ENCODE measurements at places on chromosomes 13 and 19. TPM values are rescaled to one million over a fixed set of nuclear protein-coding genes. Genes with fewer than 3 reads are reported as not detected.

The CLDN10 gene
- not detected for polyA plus RNA-seq

The ZNF549 gene
- polyA plus RNA-seq = 5.8 TPM

The ERCC2 gene
- polyA plus RNA-seq = 69.4 TPM

The MYPOP gene
- 1.6 TPM for polyA plus RNA-seq

The ANGPTL8 gene
- polyA plus RNA-seq = not detected

The FLT1 gene
- 2.4 TPM for polyA plus RNA-seq

The B3GNT3 gene
- not detected for polyA plus RNA-seq

The ETV2 gene
- 0.33 TPM for polyA plus RNA-seq

The C13orf46 gene
- 0.51 TPM for polyA plus RNA-seq

- no peak for DNase-seq
These were observed 4.4 kb downstream of the TNFRSF19 start for GRCh38 chr13:23574421-23575145.

DNA sequence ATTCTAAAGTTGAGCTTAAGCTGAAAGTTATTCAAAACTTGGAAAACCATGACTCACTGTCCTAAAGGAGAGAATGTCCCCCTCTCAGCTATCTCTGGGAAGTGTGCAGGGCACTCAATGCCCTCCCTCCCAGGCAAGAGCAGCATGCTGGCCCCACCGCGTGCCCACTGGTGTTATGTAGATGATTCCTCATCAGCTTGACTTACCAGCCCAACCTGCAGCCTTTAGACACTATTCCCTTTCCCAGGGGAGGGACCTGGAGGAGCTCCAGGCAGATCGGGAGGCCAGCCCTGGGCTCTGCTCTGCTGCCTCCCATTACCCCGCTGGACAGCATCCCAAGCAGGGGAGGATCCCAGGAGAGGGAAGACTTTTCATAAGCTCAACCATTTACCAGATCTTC lies 124.6 kb downstream of the FGF14 start:
- no peak for DNase-seq

DNA sequence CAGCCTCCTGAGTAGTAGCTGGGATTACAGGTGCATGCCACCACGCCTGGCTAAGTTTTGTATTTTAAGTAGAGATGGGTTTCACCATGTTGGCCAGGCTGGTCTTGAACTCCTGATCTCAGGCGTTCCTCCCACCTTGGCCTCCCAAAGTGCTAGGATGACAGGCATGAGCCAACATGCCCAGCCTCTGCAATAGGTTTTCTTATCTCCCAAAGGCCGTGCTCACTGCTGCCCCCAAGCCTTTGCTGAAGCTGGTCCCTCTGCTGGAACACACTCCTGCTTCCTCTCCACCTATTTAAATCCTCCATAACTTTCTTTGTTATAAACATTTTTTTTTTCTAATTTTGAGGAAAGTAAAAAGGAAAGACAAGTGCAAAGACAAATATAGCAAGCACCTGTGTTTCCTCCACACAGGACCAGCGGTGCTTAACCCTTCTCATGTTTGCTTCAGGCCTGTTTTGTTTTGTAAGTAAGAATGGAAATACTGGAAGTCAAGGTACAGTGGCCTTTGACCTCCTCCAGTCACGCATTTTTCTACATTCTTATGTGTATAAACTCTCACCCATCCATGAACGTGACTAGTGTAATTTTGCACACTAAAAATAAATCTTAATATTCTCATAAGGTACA lies 14.5 kb upstream of the TNFAIP8L1 start:
- no peak for DNase-seq

DNA sequence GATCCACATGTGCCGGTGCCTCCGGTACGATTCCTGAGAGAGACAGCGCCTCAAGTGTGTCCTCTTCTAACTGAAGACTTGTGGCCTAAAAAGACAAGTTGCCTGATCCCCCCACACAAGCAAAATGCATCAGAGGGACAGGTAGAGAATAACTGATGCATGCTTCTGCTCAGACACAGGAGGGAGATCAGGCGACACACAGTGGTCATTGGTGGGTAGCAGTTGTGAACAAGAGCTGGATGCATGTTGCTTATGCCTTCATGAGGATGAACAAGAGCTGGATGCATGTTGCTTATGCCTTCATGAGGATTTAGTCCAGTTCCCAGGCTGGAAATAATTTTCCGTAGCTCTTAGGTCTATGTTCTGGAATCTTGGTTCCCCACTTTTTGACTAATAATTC lies 505.6 kb downstream of the MYO16 start:
- no peak for DNase-seq

- DNase-seq = no peak
These were observed 14.6 kb downstream of the AKT2 start for GRCh38 chr19:40270362-40271089.

DNA sequence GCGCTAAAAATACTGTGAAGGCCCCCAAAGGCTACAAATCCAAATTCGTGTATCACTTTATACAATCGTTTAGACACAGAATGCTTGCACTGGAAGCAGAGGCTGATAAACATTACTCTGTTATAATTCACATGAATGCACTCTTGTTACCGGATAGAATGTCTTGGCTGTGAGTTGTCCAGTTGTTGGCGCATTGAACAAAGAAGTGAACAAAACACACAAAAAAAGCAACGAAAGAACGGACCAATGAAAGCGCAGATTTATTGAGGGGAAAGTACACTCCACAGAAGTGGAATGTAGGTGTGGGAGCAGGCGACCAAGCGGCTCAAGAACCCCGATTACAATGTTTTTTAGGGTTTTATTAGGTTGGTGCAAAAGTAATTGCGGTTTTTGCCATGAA lies 529 bp upstream of the ZNF418 start:
- DNase-seq = no peak

DNA sequence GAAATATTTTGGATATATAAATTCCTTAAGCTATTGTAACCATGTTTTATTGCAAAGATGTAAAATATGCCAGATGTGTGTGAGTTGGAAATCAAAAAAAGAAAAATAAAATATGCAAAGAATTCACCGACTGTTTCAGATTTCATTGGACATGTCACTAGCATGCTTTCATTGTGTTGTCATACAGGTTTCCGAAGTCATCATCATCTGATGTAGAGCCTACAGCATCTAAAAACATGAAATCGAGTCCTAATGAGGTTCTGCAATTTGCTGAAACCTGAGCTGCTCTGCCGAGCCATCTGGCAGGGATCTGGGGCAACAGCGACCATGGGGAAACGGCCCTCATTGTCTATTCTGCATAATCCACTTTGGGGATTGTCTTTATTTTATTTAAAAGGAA lies 196.1 kb upstream of the MAB21L1 start:
- DNase-seq = no peak

GRCh38 chr13:24709186-24709913 lies 29.1 kb downstream of the ATP12A start:
- DNase-seq = no peak

- no peak for DNase-seq
These were observed 1.2 kb downstream of the F2RL3 start for GRCh38 chr19:16889883-16890460.

- no peak for DNase-seq
These were observed 1.7 kb downstream of the PROSER1 start for GRCh38 chr13:39036212-39036611.

DNA sequence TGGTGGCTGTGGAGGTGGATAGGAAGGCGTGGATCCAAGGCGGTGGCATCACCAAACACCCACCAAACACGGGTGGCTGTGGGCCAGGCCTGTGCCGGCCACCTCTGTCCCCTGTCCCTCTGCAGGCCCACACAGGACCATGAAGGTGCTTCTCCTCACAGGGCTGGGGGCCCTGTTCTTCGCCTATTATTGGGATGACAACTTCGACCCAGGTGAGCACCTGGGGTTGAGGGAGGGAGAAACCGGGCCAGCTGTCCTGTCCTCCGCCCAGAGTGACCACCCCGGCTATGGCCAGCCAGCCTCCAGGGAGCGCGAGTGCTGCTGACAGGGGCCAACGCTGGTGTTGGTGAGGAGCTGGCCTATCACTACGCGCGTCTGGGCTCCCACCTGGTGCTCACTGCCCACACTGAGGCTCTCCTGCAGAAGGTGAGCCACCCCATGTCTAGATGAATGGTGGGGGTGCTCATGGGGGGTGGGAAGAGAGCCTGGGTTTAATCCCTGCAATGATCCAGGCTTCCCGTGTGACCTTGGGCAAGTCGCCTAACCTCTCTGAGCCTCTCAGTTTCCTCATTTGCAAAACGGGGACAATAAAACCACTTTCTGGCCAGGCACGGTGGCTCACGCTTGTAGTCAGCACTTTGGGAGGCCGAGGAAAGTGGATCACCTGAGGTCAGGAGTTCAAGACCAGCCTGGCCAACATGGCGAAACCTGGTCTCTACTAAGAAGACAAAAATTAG lies 4.0 kb downstream of the HSD11B1L start:
- no peak for DNase-seq

- no peak for DNase-seq
These were observed 22.4 kb upstream of the PLAUR start for GRCh38 chr19:43692385-43692784.

- DNase-seq = no peak
These were observed 1726.0 kb downstream of the EFNB2 start for GRCh38 chr13:104809483-104809882.

Measured in AG04450 (cell line).